Stimulated activated CD8-positive, alpha-beta memory T cell treated with anti-CD3 and anti-CD28 coated beads, Interleukin-4, amount 100 ng/mL, for 1 hour (primary cell): ENCODE measurements at places on chromosomes 2 and 18.

- DNase-seq: no peak
Measured at GRCh38 chr2:144217853-144218633, 301.9 kb downstream of the ZEB2 start.

- no peak for DNase-seq
Measured at GRCh38 chr2:216775043-216775453, 79.7 kb upstream of the IGFBP5 start.

DNA sequence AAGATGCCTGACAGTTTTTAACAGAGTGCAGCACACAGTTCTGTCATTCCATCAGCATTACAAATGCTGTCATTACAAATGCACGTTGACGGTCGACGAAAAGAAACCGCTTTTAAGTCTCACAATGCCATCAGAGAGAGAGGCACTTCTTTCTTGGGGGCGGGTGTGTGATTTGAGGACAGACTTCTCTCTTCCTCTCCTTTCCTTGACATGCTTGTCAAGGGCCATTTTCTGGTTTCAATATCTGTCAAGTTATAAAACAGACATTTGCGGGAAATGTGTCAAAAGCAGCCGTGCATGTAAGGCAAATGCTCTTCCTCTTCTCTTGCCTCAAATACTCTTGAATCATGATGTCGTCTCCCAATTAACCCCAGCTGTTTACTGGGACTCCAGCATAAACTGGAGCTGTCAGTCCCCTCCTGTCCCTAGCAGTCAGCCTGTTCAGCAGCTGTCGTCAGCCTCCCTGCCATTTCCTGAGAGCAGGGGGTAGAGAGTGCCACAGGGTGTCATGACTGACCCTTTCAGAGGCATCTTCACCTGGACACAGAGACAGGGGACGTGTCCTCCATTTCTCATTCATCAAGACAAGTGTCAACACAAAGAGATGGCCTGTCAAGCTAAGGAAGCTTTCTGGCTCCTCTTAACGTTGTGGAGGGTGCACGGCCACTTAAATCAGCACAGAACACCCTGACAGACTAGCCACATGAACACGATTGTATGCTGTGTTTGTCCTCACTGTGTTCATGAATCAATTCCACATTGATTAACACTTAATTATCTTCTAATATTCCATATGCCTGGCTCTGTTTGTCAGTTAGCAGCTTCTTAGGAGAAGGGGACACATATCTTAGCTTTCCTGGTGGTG lies 305.4 kb upstream of the RAB6C start:
- no peak for DNase-seq

- DNase-seq: no peak
Measured at GRCh38 chr18:63975628-63976027, 5.7 kb downstream of the SERPINB8 start.

GRCh38 chr2:172753610-172754009 lies 18.0 kb downstream of the RAPGEF4 start:
- no peak for DNase-seq

GRCh38 chr2:171386627-171387026 lies 47.2 kb downstream of the METTL8 start:
- DNase-seq: no peak

DNA sequence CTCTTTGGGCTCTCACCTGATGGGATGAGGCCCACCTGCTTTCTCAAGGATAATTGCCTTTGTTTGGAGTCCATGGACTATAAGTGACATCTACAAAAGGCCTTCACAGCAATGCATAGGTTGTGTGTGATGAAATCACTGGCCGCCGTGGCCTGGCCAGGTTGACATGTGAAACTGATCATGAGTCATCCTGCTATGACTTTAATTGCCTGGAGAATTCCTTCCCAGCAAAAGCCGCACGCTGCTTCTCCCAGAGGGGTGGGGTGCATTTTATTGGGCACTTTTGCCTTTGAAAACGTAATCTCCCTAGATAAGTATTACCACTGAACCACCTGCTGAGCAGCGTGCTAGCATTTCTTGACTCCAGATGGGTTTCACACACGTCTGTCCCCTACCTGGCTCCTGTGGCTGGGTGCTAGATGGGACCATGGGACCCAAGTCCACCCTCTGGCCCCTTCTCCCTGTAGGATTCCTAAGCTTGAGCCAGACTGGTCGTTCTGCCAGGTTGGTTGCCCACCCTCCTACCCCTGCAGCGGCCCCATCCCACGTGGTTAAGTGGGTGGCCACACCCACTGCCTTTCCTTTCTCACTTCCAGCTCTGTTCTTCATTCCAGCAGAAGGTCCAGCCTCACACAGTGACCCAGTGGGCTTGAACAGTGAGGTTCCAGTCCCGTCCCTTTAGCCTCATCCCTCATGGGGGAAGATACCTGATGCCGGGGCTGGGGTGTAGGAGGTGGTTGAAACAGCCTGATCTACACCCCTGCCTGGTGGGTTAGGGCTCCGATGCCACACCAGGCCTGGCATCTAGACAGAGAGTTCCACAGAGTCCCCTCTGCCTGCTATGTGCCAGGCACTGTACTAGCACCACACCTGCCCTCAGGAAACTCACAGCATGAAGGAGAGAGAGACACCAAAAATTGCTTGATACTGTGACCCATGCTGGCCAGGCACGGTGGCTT lies 89.6 kb downstream of the GBX2 start:
- no peak for DNase-seq

DNA sequence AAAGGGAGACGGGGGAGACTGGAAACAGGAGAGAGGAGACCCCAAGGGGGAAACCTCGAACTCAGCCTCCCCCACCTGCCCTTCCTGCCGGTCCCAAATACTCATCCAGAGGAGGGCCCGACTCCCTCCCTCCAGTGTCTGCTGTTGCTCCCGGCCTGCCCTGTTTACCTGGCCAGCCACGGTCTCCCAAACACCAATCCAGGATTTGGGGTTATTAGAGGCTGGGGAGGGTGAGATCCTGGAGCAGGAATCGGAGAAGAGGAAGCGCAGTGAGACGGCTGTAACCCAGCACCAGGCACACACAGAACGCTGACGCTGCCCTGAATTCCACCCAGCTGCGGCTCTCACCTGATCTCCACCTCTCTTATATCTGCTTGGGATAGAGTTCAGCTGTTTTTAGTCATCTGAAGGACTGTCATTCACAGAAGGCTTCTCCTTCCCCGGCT lies 213.0 kb downstream of the TNS1 start:
- no peak for DNase-seq

DNA sequence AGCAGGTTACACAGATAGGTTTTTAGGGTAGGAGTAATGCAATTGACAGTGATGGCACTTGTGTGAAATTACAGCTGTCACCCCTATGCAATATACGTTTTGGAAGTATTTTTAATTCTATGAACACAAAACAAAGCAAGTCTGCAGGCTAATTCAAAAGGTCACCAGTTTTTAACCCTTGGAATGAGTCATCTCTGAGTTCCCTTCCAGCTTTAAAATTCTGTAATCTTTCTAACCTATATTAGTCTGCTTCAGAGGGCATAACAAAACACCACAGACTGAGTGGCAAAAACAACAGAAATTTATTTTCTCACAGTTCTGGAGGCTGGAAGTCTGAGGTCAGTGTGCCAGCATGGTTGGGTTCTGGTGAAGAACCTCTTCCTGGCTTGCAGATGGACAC lies 596.9 kb upstream of the HNMT start:
- no peak for DNase-seq

DNA sequence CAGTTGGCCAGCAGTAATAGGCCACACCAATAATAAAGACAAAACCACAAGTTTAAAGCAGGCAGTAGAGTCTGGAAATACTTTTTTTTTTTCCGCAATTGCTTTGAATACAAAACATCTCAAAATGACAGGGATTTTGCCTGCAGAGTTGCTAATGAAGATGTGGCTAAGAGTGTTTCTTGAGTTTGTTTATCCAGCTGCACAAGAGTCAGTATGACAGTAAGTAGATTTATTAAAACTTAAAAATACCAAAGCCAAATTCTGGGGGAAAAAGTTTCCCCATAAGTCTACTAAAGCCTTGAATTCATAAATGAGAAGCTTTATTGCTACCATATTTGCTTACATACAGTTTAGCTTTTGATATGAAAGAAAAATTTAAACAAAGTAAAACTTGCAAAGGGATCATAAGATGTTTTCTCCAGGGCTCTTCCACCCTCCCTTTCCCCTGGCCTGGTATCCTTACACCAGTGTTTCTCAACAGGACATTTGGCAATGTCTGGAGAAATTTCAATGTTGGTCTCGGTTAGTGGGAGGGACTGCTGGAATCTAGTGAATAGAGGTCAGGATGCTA lies 3.9 kb upstream of the DSEL start:
- DNase-seq: no peak

GRCh38 chr2:118525346-118525745 lies 322.1 kb downstream of the EN1 start:
- no peak for DNase-seq

DNA sequence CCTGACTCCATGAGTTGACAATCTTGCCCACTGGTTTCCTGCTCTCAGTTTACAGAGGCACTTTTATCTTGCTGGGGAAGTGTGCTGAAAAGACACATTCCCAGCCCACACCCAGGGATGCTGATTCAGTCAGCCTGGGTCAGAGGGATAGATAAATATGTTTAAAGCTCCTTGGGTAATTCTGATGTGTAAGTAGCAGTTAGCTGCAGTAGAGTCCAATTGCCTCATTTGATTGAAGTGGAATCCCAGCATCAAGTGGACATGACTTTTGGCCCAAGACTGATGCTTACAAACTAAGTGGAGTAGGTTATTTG lies 29.4 kb downstream of the PSD4 start:
- no peak for DNase-seq

DNA sequence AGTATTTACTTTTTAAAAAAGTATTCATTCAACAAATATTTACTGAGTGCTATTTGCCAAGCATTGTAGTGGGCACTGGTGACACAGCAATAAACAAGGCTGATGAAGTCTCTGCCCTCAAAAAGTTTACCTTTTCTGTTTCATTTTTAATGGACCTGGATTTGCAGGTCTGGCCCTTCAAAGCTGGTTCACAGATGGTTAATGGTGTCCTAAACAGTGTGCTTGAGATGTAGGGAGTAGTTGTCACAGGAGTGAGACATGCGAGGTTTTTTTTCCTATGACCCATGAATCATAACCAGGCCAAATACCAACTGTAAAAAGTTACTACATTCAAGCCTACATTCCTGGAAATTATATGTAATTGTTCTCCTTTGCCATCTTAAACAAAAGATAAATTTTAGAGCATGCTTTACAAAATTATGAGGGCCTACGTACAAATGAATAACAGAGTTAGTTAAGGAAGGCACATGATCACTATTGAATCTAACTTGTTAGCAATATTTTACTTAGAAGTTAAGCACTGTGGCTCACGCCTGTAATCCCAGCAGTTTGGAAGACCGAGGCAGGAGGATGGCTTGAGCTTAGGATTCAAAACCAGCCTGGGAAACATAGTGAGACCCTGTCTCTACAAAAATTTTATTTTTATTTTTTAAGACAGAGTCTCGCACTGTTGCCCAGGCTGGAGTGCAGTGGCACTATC lies 223.9 kb downstream of the MBD5 start:
- no peak for DNase-seq

DNA sequence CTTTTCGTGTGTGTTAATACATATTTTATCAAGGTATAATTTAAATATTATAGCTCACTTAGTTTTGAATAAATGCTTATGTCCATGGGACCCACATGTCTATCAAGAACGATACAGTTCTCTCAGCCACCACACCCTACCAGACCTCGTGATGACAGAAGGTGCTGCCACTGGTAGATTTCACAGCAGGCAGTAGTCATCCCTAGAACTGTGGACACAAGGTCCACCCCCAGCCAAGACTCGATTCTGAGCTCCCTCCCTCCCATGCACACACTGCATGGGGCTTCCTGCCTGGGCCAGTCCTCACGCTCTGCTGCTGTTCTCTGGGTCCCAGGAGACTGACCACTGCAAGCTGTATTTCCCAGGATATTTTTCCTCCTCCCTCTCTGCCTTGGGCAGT lies 26.5 kb upstream of the CREB1 start:
- DNase-seq: no peak

DNA sequence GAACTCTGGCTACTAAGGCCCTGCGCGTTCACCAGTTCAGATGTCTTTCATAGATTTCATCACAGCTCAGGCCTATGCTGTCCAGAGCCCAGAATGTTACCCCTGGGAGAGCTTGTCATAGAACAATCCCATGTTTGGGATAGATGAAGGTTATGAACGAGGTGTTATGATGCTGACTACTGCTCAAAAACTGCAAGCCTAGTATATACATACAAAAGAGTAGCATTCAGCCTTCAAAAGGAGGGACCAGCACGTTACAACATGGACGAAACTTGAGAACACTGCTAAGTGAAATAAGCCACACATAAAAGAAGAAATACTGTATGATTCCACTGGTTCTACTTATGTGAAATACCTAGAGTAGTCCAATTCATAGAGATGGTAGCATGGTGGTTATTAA lies 401.9 kb downstream of the NBAS start:
- DNase-seq: no peak

DNA sequence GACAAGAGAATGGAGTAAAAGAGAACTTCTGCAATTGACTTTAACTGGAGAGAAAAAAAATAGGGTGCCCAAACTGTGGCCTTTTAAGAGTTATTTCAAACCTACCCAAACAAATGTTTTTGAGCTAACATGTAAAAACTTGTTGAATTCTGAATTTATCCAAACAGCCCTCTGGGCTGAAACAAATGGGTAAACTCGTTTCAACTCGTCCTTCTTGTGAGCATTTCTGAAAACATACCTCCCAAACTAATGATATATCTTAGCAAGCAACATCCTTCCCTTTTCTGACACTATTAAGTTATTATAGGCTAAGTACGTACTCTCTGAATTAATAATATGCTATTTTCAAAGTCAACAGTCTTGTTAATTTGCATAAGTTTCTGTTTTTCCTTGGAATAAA lies 793.0 kb upstream of the ACVR2A start:
- DNase-seq: no peak

- no peak for DNase-seq
Measured at GRCh38 chr2:6336752-6337471, 528.8 kb downstream of the CMPK2 start.

DNA sequence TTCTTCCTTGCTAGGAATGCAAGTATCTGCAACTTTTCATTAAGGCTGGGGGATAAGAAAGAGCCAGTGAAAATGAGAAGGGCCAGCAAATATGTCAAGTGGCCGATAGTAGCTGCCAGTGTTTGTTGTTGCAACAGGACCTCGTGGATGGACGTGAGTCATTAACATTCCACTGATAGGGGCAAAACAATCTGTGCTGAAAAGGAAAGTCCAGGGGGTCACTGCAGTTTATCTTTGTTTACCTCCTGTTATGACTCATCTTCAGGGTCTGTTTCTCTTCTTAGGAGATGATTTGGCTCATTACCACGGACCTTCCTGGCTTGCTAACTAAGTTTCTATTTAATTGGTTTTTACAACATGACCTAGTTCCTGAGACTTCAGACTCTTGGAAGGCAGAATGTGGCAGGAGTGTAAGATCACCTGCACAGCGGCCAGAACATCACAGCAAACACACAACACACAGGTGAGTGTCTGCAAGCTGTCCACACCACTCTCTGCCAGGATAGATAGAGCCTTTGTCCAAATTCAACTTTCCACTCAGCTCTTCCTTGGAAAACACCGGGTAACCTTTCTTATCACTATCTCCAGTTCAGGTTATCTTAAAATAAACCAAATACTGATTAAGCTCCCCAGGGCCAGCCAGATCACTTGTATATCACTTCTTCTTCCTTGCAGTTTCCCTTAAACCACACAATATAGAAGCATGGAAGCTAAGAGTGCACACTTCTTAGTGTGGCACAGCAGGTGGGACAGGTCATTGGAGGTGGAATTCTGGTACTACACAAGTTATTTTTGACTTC lies 157.5 kb upstream of the LMAN1 start:
- no peak for DNase-seq
